ENCODE measurements at places on chromosomes 3 and 15.

DNA sequence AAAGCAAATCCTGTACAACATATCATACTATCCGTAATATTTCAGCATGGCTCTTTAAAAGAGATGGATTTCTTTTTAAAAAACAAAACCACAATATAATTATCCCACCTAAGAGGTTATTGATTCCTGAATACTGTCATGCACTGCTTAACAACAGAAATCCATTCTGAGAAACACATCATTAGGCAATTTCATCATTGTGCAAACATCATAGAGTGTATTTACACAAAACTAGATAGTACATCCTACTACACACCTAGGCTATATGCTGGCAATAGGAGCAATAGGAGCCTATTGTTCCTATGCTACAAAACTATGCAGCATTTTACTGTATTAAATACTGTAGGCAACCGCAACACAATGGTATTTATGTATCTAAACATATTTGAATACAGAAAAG, 242.0 kb downstream of the NEK10 start:
- no peak for DNase-seq

- DNase-seq: no peak
These were observed 9.4 kb downstream of the BTLA start for GRCh38 chr3:112489674-112490479.

GRCh38 chr3:33729993-33730392, 11.9 kb upstream of the CLASP2 start:
- DNase-seq: no peak

DNA sequence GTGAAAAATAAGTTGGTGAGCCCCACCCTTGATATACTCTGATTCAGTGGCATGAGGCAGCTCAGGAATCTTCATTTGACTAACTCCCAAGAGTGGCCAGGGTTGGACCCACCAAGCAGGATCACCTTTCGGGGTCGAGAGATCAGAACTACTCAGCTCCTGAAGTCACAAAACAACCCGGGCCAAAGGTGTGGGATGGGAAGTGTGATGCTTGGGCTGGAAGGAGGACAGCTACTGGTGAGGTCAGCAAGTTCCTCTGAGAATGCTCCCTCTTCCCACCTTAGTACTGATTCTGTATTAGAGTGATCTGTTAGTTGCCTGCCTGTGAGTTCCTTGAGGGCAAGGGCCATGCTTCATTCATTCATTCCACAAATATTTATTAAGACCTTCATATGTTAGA, 15.1 kb downstream of the ESYT3 start:
- no peak for DNase-seq

Measured in stimulated activated CD4-positive, alpha-beta T cell treated with anti-CD3 and anti-CD28 coated beads, Interleukin-15, amount 100 ng/mL, for 48 hours (primary cell).